ENCODE measurements at places on chromosomes 2 and 18.

DNA sequence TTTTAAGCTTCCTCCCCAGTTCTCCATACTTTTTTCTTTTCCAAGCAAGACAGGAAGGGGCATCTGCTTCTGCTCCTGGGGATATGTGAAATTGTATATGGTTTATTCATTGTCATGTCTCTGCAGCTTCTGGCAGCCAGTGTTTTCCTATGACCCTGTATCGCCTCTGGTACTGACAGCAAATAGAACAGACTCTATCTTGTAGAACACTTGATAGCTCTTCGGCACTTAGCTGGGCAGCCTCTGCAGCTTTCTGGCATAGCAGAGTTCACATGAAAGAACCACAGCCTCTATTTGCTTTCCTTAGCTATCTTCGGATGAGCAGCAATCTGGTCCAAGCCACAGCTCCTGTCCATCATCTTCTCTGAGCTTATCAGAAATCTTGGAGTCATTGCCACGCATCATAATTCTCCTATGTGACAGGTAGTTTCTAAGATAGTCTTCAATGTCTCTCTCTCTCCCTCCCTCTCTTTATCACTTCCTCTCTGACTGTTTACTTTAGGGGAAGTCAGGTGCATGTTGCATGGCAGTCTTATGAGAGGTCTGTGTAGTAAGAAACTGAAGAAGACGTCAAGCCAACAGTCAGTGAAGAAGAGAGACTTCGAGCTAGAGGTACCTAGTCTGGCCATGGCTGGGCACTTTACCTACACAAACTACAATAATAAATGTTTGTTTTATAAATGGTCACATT, 627.7 kb upstream of the CDH2 start:
- H3K27me3 ChIP-seq = peaks cover 1% of the 10 kb centered on the region
- peaks cover 25% of the 10 kb centered on the region for H3K4me1 ChIP-seq
- H3K27ac ChIP-seq = no peak overlapping the region
- H3K36me3 ChIP-seq = no peaks in the 10 kb centered on the region
- H3K4me3 ChIP-seq = no peak overlapping the region
- DNase-seq = no peak

- peak overlapping the region; percentile 70 for H3K4me3 ChIP-seq
- peaks cover 9% of the 10 kb centered on the region for H3K27me3 ChIP-seq
- peaks cover 20% of the 10 kb centered on the region for H3K4me1 ChIP-seq
- H3K27ac ChIP-seq = peak overlapping the region; percentile 24
- peaks cover 7% of the 10 kb centered on the region for H3K36me3 ChIP-seq
- DNase-seq = no peak
Observed at GRCh38 chr18:2654928-2655177, 673 bp upstream of the SMCHD1 start.

GRCh38 chr2:240123821-240124650, 12.1 kb downstream of the COPS9 start:
- H3K4me1 ChIP-seq = no peaks in the 10 kb centered on the region
- peaks cover 1% of the 10 kb centered on the region for H3K27me3 ChIP-seq
- no peak for DNase-seq
- peaks cover 16% of the 10 kb centered on the region for H3K36me3 ChIP-seq
- no peak overlapping the region for H3K4me3 ChIP-seq

GRCh38 chr2:239215136-239215925, 185.5 kb downstream of the HDAC4 start:
- no peak overlapping the region for H3K27ac ChIP-seq
- DNase-seq = no peak
- peaks cover 31% of the 10 kb centered on the region for H3K4me1 ChIP-seq
- no peaks in the 10 kb centered on the region for H3K27me3 ChIP-seq

- H3K36me3 ChIP-seq = no peaks in the 10 kb centered on the region
- H3K27ac ChIP-seq = no peak overlapping the region
- H3K27me3 ChIP-seq = peaks cover 19% of the 10 kb centered on the region
Observed at GRCh38 chr2:70936165-70936978, 672 bp downstream of the ATP6V1B1 start.

Measured in endothelial cell (in vitro differentiated cells).